ENCODE measurements at places on chromosomes 4 and X.
A peak's percentile ranks its signal among the peaks of the same experiment; 100 is the strongest.

GRCh38 chr4:76611616-76612207, 176.7 kb downstream of the SHROOM3 start:
- no peak overlapping the region for H3K27ac ChIP-seq
- H3K36me3 ChIP-seq, result no peaks in the 10 kb centered on the region
- no peak for DNase-seq

- no peaks in the 10 kb centered on the region for H3K36me3 ChIP-seq
- H3K4me1 ChIP-seq, result peaks cover 9% of the 10 kb centered on the region
- no peak overlapping the region for H3K4me3 ChIP-seq
These were observed 94.4 kb downstream of the SOWAHB start for GRCh38 chr4:76803522-76803921.

GRCh38 chr4:156623376-156623775, 348.2 kb downstream of the PDGFC start:
- H3K4me3 ChIP-seq, result no peak overlapping the region
- H3K27me3 ChIP-seq, result no peaks in the 10 kb centered on the region
- H3K36me3 ChIP-seq, result no peaks in the 10 kb centered on the region
- no peaks in the 10 kb centered on the region for H3K4me1 ChIP-seq
- H3K27ac ChIP-seq, result no peak overlapping the region

DNA sequence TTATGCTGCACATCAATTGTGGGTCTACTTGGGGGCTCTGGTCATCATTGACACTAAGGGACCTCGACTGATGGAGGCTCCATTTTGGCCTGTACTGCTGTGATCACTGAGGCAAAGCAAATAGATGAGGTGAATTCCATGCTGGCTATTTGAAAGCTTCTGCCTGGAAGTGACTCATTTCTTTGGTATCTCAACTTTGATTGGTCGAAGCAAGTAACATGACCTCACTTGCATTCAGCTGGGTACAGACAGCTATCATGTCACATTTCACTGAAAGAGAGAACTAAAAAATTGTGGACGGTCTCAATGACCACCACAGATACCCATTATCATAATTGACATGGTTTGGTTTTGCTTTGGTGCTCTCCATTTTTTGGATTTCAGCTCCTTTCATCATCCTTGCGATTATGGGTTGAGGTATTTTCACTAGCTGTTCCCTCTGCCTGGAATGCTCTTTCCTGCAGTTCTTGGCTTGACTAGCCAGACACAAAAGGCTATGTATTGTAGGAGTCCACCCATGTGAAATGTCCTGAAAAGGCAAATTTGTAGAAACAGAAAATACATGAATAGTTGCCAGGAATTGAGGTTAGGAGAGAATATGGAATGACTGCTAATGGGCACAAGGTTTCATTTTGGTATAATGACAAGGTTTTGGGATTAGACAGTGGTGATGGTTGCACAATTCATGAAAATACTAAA, 369.2 kb upstream of the LCORL start:
- DNase-seq, result no peak
- no peaks in the 10 kb centered on the region for H3K36me3 ChIP-seq
- H3K4me1 ChIP-seq, result no peaks in the 10 kb centered on the region
- no peak overlapping the region for H3K4me3 ChIP-seq

GRCh38 chr4:146522098-146522868, 543 bp upstream of the SLC10A7 start:
- peak overlapping the region; percentile 79 for H3K4me3 ChIP-seq
- H3K27me3 ChIP-seq, result no peaks in the 10 kb centered on the region
- H3K4me1 ChIP-seq, result peaks cover 12% of the 10 kb centered on the region
- peak overlapping the region; percentile 46 for H3K27ac ChIP-seq
- DNase-seq, result peak; percentile 76
- no peaks in the 10 kb centered on the region for H3K36me3 ChIP-seq

DNA sequence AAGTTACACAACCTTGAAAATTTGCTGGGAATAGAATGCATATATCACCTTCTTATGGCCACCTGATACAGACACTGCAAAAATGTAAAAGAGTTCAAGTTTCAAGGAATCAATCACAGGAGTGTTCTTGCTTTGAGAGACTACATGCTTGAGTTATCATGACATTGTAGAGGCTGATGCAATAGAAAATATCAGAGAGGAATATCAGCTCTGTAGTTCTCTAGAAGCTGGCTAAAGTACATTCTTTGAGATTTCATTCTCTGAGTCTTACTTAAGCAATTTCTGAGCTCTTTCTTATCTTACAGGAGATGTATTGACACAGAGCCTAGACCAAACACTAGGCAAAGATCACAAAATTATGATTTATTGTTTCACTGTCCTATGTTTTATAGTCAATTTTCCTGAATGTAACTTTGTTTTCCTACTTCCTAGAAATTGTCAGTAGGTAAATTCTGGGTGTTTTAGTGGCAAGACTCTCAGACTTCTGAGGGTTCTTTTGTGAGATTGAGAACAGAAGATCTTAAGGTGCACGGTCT, 152.1 kb upstream of the HPGD start:
- H3K4me1 ChIP-seq, result peaks cover 9% of the 10 kb centered on the region
- H3K27me3 ChIP-seq, result no peaks in the 10 kb centered on the region
- H3K36me3 ChIP-seq, result no peaks in the 10 kb centered on the region
- no peak overlapping the region for H3K4me3 ChIP-seq

DNA sequence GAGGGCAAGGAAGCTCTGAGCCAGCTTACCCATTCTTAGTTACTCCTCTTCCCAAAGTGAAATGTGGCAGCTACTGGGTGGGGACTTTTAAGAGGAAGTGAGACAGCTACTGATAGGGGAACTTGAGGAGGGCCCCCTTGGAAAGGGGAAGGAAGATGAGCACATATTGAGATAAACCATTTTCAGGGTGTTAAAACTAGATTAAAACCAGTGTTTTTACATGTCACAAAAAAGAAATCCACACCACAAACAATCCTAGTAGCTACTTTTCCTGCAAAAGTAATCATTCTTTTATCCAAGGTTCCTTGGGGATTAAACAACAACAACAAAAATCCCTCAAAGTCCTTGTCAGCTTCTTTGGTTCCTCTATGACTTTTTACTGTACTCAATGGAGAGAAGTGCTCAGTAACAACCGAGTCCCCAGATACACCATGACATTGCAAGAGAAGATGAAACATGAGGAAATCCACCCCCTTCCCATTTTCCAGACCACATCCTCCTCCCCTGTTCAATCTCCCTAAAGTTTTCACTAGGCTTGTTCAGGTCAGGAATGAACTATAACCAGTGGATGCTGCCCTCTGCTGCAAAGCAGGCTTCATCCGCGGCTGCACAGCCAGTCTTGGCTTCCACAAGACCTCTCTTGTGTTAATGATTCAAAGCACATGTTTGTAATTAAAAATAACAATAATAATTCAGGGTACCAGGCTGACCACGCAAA, 113.5 kb upstream of the TMEM164 start:
- no peaks in the 10 kb centered on the region for H3K36me3 ChIP-seq
- no peaks in the 10 kb centered on the region for H3K27me3 ChIP-seq
- DNase-seq, result no peak
- H3K27ac ChIP-seq, result no peak overlapping the region

DNA sequence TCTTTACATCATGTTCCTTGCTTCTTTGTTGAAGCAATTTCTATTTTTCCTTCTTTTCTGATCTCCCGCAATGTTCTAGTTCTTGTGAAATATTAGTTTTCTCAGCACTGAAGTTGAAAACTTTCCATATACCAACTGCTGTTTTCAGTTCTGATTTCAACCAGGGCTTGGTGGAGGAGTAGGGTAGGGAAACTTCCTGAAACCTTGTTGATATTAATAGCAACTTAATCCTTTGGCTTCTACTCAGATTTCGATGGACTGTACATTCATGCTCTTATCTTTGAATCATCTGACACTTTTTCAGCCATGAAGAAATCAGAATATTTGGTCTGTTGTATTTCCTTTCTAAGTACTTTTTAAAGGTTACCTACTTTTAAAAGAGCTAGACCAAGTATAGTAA, 315.8 kb downstream of the RPA4 start:
- H3K27me3 ChIP-seq, result no peaks in the 10 kb centered on the region
- H3K27ac ChIP-seq, result no peak overlapping the region
- no peak overlapping the region for H3K4me3 ChIP-seq
- no peak for DNase-seq
- no peaks in the 10 kb centered on the region for H3K4me1 ChIP-seq

DNA sequence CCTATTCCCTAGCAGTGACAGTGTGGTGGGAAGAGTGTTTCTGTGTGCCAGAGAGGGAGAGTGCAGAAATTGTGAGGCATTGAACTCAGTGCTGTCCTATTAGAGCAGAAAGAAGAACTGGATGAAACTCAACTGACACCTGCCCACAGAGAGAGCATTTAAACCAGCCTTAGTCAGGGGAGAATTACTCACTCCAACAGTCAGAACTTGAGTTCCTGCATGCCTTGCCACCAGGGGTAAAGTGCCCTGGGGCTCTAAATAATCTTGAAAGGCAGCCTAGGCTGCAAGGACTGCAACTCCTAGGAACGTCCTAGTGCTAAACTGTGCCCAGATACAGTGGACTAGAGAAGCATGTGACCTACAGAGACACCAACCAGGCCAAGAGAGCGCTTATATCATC, 12.8 kb downstream of the CYSLTR1 start:
- H3K27me3 ChIP-seq, result no peaks in the 10 kb centered on the region
- DNase-seq, result no peak
- no peaks in the 10 kb centered on the region for H3K4me1 ChIP-seq
- H3K4me3 ChIP-seq, result no peak overlapping the region
- H3K27ac ChIP-seq, result no peak overlapping the region

DNA sequence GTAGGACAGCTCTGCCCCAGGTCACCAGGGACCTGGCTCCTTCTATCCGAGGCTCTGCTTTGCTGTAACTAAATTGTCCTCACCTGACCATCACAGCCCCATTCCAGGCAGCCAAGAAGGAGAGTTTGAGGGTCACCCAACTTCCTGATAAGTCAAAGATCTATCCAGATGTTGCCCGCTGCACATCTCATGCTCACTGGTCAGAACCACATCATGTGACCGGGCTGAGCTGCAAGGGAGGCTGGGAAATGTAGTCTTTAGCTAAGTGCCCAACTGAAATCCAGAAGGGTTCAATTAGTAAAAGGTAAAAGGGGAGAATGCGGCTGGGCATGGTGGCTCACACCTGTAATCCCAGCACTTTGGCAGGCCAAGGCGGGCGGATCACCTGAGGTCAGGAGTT, 18.4 kb downstream of the HMX1 start:
- H3K27me3 ChIP-seq, result peaks cover 54% of the 10 kb centered on the region
- no peak for DNase-seq
- H3K36me3 ChIP-seq, result no peaks in the 10 kb centered on the region
- H3K27ac ChIP-seq, result no peak overlapping the region
- H3K4me1 ChIP-seq, result no peaks in the 10 kb centered on the region
- no peak overlapping the region for H3K4me3 ChIP-seq

DNA sequence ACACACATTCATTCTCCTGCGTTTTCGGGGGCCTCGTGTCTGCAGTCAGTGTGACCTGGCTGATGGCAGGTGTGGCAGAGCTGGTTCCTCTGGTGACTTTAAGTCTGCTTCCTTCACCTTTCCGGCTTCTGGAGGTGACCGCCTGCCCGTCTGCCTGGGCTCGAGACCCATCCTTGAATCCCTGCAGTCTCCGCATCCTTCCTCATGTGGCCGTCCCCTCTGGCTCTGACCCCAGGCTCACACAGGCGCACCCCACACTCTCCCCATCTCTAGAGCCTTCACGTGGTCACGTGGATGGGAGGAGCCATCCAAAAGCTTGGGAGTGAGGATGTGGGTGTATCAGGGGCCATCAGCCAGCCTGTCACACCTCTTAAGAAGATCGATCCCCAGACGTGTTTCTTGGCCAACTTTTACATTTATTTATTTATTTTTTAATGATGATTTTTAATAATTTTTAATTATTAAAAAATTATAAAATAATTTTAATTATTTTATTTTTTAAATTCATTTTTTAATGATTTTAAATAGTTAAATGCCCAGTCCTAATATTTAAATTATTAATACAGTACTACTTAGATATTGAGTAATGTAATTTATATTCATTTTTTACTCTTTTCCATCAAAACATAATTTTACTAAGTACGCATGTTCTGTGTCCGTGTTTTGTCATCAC, 20.9 kb downstream of the RGS12 start:
- no peak overlapping the region for H3K4me3 ChIP-seq
- no peak for DNase-seq
- H3K27me3 ChIP-seq, result no peaks in the 10 kb centered on the region
- no peak overlapping the region for H3K27ac ChIP-seq

- no peaks in the 10 kb centered on the region for H3K4me1 ChIP-seq
- H3K4me3 ChIP-seq, result no peak overlapping the region
- no peak overlapping the region for H3K27ac ChIP-seq
- H3K27me3 ChIP-seq, result no peaks in the 10 kb centered on the region
- DNase-seq, result no peak
These were observed 119.0 kb upstream of the UGT8 start for GRCh38 chr4:114479595-114479994.

DNA sequence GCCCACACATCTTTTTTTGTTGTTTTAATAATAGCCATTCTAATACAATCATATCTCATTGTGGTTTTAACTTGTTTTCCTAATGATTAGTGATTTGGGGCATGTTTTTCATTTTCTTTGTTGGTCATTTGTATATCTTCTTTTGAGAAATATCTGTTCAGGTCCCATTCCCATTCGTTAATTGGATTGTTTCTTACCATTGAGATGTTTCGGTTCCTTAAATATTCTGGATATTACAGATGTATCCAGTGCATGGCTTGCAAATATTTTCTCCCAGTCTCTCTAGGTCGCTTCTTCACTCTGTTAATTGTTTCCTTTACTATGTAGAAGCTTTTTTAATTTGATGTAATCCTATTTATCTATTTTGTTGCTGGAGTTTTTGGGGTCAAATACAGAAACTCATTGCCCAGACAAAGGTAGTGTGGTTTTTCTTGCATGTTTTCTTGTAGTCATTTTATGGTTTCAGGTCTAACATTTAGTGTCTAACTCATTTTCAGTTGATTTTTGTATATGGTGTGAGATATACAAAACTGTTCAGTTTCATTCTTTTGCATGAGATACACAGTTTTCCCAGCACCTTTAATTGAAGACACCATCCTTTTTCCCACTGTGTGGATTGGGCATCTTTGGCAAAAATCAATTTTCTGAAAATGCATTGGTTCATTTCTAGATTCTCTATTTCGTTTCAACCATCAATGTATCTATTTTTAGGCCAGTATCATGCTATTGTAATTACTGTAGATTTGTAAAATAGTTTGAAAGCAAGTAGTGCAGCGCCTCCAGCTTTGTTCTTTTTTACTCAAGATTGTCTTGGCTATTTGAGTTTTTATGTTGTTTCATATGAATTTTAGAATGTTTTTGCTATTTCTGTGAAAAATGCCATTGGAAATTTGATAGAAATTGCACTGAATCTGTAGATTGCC, 195.9 kb downstream of the SCFD2 start:
- H3K27ac ChIP-seq, result no peak overlapping the region
- no peaks in the 10 kb centered on the region for H3K4me1 ChIP-seq
- H3K36me3 ChIP-seq, result no peaks in the 10 kb centered on the region
- H3K4me3 ChIP-seq, result no peak overlapping the region
- no peak for DNase-seq

- H3K4me1 ChIP-seq, result no peaks in the 10 kb centered on the region
- no peak overlapping the region for H3K4me3 ChIP-seq
- no peaks in the 10 kb centered on the region for H3K27me3 ChIP-seq
- no peak overlapping the region for H3K27ac ChIP-seq
- H3K36me3 ChIP-seq, result no peaks in the 10 kb centered on the region
These were observed 10.5 kb upstream of the RTL5 start for GRCh38 chrX:72142094-72142793.

GRCh38 chr4:124640022-124640730, 72.4 kb downstream of the ANKRD50 start:
- peak; percentile 56 for DNase-seq
- H3K4me1 ChIP-seq, result peaks cover 38% of the 10 kb centered on the region
- no peak overlapping the region for H3K4me3 ChIP-seq
- peaks cover 11% of the 10 kb centered on the region for H3K36me3 ChIP-seq
- no peaks in the 10 kb centered on the region for H3K27me3 ChIP-seq
- H3K27ac ChIP-seq, result peak overlapping the region; percentile 80
